ENCODE measurements at places on chromosomes 11 and 22.

- DNase-seq: no peak
Measured at GRCh38 chr22:48256776-48257684, 1494.6 kb downstream of the TBC1D22A start.

GRCh38 chr11:66100272-66101065 lies 30.4 kb downstream of the PACS1 start:
- no peak for DNase-seq

GRCh38 chr11:6895010-6895409 lies 2.7 kb upstream of the OR2D2 start:
- DNase-seq: no peak

DNA sequence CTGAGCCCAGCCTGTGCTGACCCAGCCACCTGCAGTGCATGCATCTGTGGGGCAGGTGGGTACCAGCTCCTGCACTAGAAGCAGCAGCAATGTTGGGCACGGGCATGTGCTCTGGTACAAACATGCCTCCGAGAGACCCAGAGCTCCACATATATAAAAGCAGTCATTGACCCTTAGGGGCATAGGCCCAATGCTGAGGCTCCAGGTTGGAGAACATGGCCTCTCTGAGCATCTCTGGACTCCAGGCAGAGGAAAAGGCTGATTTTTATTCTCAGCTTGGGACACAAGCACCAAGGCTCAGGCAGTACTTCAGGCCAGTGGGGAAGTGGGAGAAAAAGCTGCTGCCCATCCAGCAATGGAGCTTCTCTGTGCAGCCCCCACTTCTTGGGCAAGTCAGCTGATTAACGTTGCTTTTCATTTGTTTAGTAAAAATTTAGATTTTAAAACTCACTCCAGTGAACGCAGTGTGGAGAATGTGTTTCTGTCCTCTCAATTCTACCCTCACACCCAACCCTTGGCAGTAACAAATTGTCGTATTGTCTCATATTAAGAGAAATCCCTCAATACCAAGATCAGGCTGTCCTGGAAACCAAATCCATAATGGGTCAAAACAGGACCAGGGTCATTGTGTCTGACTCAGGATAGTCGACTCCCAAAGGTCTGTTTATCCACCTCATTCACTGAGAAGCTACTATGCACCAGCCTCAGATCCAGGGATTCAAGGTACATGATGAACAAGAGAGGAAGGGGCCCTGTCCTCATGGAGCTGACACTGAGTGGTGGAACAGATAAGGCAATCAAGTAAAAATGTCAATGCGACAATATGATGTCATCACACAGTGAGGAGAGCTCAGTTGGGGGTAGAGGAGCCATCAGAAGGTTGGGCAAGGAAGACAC lies 50.6 kb upstream of the TOP3B start:
- no peak for DNase-seq

- no peak for DNase-seq
Measured at GRCh38 chr22:35882211-35883030, 146.2 kb downstream of the RBFOX2 start.

- DNase-seq: no peak
Measured at GRCh38 chr11:133902506-133902905, 54.3 kb downstream of the IGSF9B start.

GRCh38 chr22:30214703-30215407 lies 31.7 kb downstream of the LIF start:
- no peak for DNase-seq

Data from H54 (cell line).